Psoas muscle (tissue), 8 donors: ENCODE measurements at places on chromosomes 4 and X. TPM values are rescaled to one million over a fixed set of nuclear protein-coding genes. Genes with fewer than 3 reads are reported as not detected.

The GPR50 gene
- total RNA-seq, result not detected

The BRS3 gene
- total RNA-seq, result not detected

DNA sequence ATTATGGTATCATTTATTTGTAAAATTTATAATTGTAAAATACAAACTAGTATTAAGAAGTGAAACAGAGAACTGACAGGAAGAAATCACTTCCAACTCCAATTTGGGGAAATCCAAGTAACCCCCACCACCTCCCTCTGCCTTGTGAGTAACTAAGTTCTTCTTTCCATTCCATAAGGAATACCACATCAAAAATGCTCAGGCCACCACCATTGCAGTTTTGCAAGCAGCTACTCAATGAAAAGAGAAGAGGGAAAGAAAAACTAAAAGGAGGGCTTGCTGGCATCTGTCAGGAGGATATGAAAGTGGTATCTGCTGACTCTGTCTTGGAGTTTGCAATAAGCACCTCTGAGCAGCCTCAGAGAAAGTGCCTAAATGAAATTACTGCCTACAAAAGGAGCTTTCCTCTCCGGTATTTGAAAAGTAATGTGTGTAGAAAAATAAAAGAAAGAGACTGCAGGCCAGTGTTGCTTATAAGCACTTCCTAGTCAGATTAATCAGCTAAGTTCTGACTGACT is 228.7 kb downstream of the OPHN1 start:
- no peak overlapping the region for H3K27ac ChIP-seq
- no peaks in the 10 kb centered on the region for H3K4me1 ChIP-seq
- H3K27me3 ChIP-seq, result no peaks in the 10 kb centered on the region
- H3K4me3 ChIP-seq, result no peak overlapping the region

DNA sequence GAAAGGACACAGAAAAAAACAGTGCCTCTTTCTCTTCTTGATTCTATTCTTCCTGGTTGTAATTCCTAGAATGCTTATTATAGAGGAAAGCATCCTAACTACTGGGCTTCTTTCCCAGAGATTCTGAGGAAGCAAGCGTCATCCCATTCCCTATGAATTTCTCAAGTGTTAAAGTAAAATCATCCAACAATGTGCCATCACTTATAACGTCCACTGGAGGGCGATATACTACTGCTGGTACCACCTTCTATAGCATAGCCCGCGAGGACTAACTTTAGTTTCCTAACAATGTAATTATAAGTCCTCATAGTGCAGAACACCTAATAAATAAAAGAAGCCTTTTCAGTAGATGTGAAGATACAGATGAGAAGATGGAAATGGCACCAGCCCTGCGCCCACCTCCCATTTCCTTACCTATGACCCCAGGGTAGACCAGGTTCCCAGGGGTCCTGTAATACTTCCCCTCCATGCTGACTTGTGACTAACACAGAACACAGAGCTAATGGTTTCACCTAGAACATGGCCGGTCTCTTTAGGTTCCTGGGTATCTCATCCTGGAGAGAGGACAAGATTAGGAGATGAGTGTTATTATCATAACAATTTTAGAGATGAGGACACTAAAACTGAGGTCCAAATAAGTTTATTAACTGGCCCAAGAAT is 4.2 kb downstream of the CENPVL3 start:
- H3K27me3 ChIP-seq, result no peaks in the 10 kb centered on the region
- H3K36me3 ChIP-seq, result no peaks in the 10 kb centered on the region
- no peak overlapping the region for H3K4me3 ChIP-seq
- no peak overlapping the region for H3K27ac ChIP-seq

- no peaks in the 10 kb centered on the region for H3K4me1 ChIP-seq
- H3K27me3 ChIP-seq, result peaks cover 3% of the 10 kb centered on the region
- H3K4me3 ChIP-seq, result no peak overlapping the region
- H3K27ac ChIP-seq, result no peak overlapping the region
These were observed 202.8 kb downstream of the SHROOM3 start for GRCh38 chr4:76637712-76638361.

- H3K27ac ChIP-seq, result no peak overlapping the region
- no peaks in the 10 kb centered on the region for H3K27me3 ChIP-seq
- DNase-seq, result no peak
- H3K4me3 ChIP-seq, result no peak overlapping the region
These were observed 183.2 kb upstream of the MAGEE2 start for GRCh38 chrX:75968293-75968692.

GRCh38 chr4:114076899-114077570 is 97.6 kb upstream of the ARSJ start:
- no peak for DNase-seq
- H3K36me3 ChIP-seq, result no peaks in the 10 kb centered on the region
- no peaks in the 10 kb centered on the region for H3K27me3 ChIP-seq
- H3K27ac ChIP-seq, result no peak overlapping the region
- no peak overlapping the region for H3K4me3 ChIP-seq

DNA sequence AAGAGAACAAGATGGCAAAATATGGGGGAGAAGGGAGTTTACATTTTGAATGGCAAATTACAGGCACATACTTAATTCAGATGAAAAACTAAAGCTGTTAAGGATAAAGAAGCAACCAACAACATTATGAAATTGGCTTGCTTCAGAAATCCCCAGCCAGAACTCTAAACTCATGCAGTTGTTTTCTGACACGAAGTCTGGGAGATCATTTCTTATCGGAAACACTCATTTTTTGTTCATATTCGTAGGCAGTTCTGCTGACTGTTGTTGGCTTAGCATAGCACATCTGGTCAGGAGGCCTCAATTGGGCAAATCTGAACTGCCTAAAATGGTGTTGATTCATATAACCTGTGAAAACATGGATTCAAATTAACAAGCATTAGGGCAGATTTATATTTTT is 33.0 kb upstream of the ARHGAP6 start:
- no peak overlapping the region for H3K4me3 ChIP-seq
- no peaks in the 10 kb centered on the region for H3K36me3 ChIP-seq
- H3K27ac ChIP-seq, result no peak overlapping the region
- no peak for DNase-seq

- H3K36me3 ChIP-seq, result no peaks in the 10 kb centered on the region
- DNase-seq, result no peak
- H3K4me1 ChIP-seq, result no peaks in the 10 kb centered on the region
- H3K4me3 ChIP-seq, result peak overlapping the region; percentile 37
- H3K27me3 ChIP-seq, result no peaks in the 10 kb centered on the region
These were observed 24.4 kb downstream of the UCHL1 start for GRCh38 chr4:41281038-41281634.

DNA sequence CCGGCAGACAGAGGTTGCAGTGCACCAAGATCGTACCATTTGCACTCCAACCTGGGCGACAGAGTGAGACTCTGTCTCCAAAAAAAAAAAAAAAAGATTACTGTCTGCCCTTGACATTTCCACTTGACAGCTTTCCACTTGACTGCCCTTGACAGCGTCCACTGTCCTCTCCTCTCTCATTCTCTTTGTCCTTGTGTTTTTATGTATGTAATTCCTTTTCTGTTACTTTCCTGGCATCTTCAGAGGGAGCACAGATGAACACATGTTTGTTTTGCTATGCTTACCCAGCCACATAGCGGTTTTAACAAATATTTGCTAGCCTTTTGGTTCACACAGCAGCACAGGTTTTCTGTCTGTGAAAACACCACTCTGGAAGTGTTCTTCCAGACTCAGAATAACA is 26.2 kb downstream of the SYAP1 start:
- H3K4me3 ChIP-seq, result no peak overlapping the region
- H3K36me3 ChIP-seq, result peaks cover 97% of the 10 kb centered on the region
- H3K27me3 ChIP-seq, result no peaks in the 10 kb centered on the region
- no peaks in the 10 kb centered on the region for H3K4me1 ChIP-seq

DNA sequence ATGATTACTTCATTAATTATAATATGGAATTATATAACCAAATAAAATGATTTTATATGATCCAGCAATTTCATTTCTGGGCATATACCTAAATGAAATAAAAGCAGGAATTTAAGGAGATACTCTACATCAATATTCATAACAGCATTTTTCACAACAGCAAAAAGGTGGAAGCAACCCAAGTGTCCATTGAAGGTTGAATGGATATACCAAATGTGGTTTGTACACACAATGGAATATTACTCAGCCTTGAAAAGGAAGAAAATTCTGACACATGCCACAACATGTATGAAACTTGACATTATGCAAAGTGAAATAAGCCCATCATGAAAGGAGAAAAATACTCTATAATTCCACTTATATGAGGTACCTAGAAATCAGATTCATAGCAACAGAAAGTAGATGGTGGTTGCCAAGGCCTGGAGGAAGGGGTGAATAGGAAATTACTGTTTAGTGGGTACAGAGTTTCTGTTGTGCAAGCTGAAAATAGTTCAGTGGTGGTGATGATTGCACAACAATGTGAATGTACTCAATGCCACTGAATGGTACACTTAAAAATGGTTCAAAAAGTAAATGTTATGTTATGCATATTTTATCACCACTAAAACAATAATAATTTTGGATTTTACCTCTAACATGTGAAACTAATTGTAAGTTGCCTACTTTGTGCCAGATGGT is 471.5 kb downstream of the SPRY1 start:
- DNase-seq, result no peak
- no peak overlapping the region for H3K4me3 ChIP-seq
- H3K36me3 ChIP-seq, result no peaks in the 10 kb centered on the region
- peaks cover 24% of the 10 kb centered on the region for H3K4me1 ChIP-seq

DNA sequence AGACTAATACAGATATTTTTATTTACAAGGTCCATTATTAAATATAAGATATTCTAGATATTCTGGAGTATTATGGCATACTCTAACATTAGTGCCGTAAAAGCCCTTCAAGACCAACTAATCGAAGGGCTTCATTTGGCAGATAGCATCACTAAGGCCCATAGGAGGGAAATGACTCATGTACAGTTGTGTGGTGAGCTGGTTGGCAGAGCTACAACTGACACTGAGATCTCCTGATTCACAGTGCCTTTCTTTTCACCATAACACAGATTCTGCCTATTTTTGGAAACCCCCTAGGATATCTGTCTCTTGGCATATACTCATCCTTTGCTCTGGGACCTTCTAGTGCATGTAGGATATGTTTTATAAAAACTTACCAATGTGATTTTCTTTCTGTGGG is 201.7 kb upstream of the AFF2 start:
- no peaks in the 10 kb centered on the region for H3K36me3 ChIP-seq
- DNase-seq, result no peak
- no peaks in the 10 kb centered on the region for H3K27me3 ChIP-seq
- H3K27ac ChIP-seq, result no peak overlapping the region
